ENCODE measurements at places on chromosomes 6 and 20.

GRCh38 chr20:38630727-38631126 lies 29.1 kb downstream of the ARHGAP40 start:
- DNase-seq, result no peak

GRCh38 chr6:168016176-168016620 lies 18.7 kb downstream of the KIF25 start:
- DNase-seq, result no peak

DNA sequence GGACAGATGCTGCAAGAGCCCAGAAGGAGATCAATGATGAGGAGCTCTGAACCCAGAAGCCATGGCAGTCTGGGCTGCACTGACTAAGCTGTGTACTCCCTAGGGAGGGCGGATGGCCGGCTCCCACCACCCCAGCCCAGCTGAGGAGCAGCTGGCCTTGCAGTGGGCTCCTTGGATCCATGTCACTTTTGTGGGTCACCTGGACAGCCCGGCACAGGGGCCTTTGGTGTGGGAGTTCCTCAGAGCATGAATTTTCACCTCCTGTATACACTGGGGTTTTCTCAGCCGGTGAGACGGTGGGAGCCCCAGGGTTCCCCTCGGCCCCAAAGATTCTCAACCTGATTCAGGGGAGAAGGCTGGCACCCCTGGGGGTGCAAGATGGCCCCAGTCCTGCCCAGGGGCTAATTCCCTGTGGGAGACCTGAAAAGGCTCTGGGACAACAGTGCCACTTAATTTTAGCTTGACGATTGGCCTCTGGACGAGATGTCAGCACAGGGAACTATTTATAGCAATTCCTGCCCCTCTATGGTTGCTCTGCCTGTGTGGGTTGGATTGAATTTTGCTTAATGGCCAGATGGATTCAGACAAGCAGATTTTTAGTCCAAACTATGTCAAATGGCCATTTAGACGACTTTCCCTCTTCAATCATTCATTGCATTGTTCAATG lies 121.6 kb upstream of the PMEPA1 start:
- DNase-seq, result no peak

GRCh38 chr6:22271081-22271480 lies 25.8 kb downstream of the PRL start:
- DNase-seq, result no peak

DNA sequence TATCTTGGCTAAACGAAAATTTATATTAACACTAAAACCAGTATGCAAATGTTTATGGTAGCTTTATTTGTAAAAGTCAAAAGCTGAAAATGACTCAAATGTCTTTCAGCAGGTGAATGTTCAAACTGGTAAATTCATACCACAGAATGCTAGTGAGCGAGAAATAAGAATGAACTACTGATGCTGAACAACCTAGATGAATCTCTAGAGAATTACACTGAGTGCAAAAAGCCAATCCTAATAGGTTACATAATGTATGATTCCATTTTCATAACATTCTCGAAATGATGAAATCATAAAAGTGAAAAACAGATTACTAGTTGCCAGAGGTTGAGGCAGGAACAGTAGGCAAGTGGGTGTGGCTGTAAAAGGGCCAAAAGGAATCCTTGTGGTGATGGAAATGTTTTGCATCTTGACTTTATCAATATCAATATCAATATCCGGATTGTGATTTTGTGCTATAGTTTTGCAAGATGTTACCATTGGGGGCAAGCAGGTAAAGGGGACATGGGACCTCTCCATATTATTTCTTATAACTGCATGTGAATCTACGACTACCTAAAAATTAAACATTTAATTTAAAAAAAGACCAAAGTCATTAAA lies 26.1 kb downstream of the ZNF311 start:
- no peak for DNase-seq

All from glomerular endothelial cell (primary cell).